ENCODE measurements at places on chromosomes 12 and 14.

- DNase-seq: no peak
Observed at GRCh38 chr12:62003701-62004100, 256.5 kb upstream of the USP15 start.

GRCh38 chr12:5034603-5035002 is 9.1 kb upstream of the KCNA5 start:
- DNase-seq: no peak

GRCh38 chr12:65651060-65651459 is 173.2 kb upstream of the HMGA2 start:
- DNase-seq: no peak

DNA sequence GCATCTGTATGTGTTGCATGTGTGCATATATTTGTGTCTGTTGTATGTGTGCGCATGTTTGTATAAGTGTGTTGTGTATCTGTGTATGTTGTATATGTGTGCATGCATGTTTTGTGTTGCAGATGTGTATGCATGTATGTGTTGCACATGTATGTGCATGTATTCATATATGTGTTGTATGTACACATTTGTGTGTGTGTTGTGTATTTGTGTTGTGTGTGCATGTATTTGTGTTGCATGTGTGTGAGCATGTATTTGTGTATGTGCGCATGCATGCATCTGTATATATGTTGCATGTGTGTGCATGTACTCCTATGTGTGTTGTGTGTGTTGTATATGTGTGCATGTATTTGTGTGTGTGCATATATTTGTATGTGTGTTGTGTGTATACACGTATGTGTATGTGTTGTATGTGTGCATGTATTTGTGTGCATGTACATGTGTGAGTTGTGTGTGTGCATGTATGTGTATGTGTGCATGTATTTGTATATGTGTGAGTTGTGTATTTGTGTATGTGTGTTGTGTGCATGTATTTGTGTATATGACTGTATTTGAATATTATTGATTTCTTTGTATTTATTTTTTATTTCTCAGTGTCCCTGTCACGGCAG is 16.8 kb downstream of the SLC8B1 start:
- DNase-seq: no peak

DNA sequence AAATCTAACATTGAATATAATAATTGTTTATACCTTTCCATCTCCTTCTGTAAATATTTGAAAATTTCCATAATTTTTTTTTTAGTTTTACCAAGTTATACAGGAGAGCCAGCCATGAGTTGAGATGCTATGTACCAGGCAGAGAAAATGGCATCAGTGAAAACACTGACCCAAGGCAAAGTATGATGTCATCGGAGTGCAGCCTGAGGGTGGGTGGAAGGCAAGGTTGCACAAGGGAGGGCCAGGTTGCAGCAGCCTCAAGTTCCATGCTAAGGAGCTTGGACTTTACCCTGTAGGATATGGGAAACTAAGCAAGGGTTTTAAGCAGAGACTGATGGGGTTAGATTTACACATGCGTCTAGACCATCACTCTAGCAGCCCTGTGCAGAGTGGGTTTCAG is 441.1 kb downstream of the BCAT1 start:
- no peak for DNase-seq

DNA sequence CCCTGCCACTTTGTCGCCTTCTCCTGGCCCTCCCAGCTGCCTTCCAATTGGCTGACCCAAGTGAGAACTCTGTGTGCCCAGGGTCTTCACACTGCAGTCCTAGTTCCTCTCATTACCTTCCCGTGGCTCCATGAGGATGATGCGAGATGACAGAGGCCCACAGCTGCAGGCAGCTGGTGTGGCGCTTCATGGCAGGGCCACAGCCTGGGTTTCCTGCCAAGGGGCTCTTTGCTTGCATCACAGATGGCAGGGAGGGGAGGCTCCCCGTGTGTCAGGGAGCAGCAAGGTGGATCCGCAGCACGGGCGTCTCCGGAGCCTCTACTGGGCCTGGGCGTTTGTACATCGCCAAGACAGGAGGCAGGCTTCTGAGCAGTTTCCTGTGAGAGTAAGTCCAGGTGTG is 28.9 kb downstream of the DEGS2 start:
- peak; percentile 36 for DNase-seq

DNA sequence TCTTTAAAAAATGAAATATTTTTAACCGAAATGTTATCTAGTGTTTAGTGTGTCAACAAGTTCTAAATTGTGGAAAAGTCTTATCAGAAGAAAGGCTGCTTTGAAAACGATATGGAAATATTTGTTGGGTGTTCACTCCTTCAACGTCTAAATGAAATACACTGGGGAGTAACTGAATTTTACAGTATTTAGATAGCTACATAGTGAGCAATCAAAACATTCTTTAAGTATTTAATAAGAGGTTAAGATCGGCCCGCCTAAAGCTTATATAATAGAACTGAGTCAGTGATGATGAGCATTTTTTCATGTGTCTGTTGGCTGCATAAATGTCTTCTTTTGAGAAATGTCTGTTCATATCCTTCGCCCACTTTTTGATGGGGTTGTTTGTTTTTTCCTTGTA is 228.3 kb downstream of the RAD51B start:
- DNase-seq: no peak

DNA sequence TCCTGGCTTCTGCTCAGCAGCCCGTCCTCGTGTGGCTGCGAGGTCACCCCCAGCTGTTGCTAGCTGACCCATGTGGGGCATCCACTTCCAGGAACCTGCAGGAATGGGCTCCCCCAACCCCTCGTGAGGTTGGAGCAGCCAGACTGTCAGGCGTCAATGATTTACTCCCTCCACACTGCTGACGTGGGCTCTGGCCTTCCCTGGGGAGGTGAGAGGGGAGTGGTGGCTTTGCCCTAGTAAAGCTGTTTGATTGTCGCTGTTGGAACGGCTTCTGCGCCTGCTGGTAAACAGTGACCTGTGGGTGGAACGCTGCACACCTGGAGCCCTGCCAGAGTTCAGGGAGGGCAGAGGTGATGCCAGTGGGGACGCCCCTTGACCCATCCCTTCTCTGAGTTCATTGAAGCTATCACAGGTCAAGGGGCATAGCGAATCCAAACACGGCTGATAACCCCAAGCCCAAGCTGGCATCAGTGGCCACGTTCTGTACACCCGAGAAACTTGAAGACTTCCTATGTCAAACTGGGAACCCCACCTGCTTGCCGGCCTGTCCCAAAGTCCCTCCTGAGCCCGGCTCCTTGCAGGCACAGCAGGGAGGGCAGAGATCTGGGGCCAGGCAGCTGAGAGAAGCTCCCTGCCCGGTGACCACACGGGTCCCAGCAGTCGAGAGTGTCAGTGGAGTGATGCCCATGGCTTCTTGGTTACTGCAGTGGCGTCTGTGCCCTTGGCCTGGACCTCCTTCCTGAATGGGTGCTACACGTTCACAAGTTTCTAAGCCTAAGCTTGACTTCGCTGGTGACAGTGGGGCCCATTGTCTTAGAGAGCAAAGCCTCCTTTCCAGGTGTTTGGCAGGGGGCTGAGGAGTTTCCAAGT is 2.7 kb downstream of the ASPG start:
- no peak for DNase-seq

GRCh38 chr12:132190012-132190755 is 45.9 kb downstream of the NOC4L start:
- DNase-seq: no peak

GRCh38 chr12:117036046-117036445 is 63.2 kb downstream of the TESC start:
- DNase-seq: no peak

GRCh38 chr12:20450591-20451180 is 82.3 kb downstream of the PDE3A start:
- no peak for DNase-seq

DNA sequence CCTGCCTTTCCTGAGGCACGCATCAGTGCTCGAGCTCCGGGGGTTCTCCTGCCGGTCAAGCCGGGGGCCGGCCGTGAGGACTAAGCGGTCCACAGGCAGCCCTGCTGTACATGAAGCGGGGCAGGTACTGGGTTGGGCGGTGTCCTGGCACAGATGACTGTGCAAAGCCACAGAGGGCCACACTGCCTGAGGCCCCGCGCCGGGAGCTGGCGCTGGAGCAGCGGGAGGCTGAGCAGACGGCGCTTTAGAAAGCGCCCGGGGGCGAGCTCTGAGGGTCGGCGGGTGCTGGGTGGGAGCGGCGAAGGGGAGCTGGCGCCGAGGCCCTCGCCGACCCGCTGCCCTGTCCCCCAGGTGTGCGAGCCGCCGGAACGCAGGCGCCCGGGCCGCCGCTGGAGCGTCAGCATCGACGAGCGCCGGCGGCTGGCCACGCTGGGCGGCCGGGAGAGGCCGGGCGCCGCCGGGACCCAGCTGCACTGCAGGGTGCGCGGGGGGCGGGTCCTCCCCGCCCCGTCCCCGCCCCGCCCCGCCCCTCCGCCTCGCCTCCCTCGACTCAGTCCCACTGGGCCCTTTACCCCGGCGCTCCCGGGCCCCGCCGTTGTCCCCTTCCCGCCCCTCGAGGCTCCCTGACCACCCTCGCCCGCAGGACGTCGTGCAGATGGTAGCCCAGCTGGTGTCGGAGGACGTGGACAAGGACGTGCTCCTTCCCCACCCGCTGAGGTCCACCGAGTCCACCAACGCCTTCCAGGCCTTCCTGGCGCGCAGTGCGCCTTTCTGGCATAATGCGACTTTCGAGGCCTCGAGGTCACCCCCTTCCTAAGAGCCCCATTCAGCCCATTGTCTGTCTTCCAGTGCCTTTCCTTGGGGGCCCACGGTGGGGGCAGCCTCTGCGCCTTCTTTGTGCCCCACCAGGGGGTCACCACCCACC is 8.3 kb upstream of the MTA1 start:
- DNase-seq: no peak

- DNase-seq: no peak
Observed at GRCh38 chr12:114355389-114356088, 50.4 kb downstream of the TBX5 start.

DNA sequence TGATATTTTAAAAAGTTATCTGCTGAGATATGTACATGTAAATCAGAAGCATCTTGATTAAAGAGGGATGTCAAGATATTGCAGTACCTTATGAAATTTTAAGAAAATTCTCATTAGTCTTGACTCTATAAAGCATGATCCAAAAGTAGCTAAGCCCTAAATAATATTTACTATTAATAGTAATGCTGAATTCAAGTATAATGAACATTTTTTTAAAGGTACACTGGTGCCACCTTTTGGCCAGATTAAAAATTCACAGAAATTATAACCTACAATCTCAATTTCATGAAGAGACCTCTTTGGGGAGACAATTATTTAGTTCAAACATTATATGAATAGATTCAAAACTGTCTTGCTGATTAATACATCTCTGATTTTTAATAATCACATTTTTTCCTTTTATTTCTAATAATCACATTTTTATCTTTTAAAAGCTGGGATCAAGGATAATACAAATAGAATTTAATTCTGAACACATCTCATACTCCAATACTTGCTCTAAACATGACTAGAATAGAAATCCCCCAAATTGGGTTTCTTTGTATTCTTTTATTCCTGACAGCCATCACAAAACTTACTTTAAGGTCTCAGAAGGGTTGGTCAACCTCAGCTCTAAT is 13.4 kb downstream of the AKAP5 start:
- DNase-seq: no peak

GRCh38 chr14:37595809-37596621 is 586 bp downstream of the TTC6 start:
- DNase-seq: no peak

- no peak for DNase-seq
Observed at GRCh38 chr12:113831476-113831875, 134.6 kb downstream of the RBM19 start.

- DNase-seq: no peak
Observed at GRCh38 chr14:100723830-100724437, 2.8 kb upstream of the DLK1 start.
